T-cell (primary cell): ENCODE measurements at places on chromosomes 13 and 19.

DNA sequence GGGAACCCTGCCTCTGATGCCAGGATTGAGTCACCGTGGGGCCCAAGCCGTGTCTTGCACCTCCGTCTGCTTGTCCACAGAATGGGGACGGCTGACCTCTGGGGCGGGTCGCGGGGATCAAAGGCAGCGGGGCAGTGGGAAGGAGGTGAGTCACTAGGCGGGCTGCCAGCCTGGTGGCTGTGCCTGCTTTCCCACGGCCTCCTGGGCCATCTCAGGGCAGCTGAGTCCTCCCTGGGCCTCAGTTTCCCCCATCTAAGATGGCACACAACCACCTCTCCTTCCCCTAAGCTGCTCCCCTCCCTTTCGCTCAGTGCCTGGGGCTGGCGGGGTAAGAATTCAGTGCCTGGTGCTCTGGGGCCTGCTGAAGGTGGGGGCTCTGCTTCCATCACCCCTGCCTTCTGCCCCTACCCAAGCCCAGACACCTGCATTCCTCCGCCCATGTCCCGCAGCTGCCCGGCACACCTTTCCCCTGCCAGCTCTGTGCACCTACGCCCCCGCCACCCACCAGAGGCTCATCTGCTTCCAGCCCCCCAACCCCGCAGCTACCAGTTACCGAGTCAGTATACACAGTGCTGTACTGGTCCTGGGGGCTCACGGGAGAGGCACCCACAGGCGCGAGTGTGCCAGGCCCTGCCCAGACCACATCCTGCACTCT, 3.5 kb downstream of the MKNK2 start:
- DNase-seq: no peak

- DNase-seq: no peak
Measured at GRCh38 chr13:99366075-99366987, 59.1 kb upstream of the GPR183 start.

- DNase-seq: no peak
Measured at GRCh38 chr13:113771709-113772331, 12.8 kb downstream of the TMEM255B start.

DNA sequence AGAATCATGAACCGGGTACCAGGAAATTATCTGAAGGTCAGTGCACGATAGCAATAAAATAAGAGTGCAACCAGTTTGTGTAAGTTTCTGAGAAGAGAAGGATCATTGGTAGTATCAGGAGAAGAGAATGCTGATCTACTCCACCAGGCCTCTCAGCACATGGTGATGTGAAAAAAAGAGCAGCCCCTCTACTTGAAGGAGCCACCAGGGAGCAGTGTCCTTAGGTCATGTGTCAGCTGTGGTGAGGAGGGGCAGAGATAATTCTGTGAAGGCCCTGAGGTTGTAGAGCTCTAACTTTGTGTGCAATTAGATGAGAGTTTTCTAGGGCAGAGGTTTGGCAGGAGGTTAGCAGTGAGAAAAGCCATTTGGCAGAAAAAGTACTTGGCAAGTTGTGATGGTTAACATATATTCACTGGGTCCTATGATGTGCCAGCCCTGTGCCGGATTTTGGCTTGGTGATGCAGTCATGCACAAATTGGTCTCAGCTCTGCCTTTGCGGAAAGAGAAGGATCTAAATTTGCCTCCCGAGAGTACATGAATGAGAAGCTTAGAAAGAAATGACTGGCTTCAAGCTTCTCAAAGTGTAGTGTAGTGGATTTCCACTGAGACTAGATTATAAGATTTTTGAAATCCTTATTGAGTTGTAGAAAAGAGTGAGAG, 19.2 kb upstream of the ZC3H13 start:
- no peak for DNase-seq

DNA sequence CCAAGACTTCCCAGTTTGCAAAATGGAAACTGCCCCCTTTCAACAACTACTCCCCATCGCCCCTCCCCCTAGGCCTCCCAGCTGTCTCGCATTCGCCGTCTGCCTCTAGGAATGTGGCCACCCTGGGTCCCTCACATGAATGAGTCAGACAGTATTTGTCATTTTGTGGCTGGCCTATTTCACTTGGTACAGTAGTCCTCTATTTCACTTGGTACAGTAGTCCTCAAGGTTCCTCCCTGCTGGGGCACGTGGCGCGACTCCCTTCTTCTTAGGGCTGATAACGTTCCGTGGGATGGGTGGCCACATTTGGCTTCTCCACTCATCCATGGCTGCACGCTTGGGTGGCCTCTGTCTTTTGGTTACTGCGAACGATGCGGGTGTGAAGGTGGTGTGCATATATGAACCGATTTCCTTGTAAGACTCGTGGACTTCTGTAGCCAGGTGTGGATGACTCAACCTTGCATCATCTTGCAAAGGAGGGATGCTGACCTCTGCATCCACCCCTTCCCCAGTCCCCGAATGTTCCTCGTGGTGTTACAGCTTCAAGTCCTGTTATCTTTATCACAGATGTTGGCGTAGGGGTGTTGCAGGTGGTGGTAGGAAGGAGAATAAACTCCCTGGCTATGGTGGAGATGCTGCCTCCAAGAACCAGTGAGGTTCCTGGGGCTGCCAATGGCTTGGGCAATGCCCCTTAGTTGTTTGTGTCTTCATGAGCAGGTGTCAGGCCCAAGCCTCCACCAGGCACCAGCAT, 112.1 kb upstream of the SOX1 start:
- DNase-seq: no peak

GRCh38 chr19:3227054-3227626, 2.7 kb downstream of the CELF5 start:
- DNase-seq: no peak

DNA sequence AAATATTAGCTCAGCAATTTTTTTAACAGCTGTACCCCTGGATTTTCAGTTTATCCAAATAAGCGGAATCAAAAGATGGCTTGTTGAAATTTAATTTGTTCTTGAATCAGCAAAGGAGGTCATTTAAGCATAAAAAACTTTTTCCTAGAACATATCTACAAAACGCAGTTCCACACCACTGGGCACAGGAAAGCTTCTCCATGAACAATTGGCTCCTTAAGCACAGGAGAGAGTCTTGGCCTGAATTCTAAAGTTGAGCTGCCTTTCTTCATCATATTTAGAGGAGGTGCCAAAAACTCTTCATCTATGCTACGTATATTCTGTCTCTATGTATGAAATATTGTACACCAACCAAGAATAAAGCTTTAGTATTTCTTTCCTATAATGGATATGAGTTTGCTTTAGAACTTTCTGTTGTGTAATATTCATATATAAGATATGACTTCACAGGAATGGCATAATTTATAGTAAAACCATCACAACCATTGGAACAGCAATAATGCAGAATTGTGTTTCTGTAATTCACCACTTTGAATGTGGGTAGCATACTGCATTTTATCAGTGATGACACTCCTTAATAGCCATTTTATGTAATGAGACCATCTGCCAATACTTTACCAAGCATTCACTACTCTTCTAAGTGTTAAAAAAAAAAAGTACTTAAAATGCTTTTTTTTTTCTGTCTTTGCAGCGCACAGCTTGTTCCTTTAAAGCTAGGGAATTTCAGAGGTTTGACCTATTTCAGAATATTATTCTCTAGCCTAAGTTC, 263.7 kb downstream of the SLITRK6 start:
- DNase-seq: no peak

DNA sequence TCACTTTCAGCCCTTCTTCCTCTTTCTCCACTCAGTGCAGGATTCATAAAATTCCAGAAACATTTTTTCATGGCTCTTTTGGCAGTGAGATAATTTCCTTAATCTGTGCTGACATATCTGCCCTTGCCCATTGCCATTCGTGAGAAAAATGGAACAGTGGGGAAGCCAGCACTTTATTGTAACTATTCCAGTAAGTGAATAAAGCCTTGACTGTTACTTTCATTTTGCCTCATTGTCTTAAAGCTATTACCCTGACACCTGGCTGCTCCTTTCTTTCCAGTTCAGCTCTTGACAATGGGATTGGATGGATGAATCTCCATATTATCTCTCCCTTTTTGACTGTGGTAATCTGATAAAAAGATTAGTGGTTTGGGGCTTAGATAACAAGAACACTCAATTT, 1068.1 kb upstream of the PCDH20 start:
- DNase-seq: no peak

DNA sequence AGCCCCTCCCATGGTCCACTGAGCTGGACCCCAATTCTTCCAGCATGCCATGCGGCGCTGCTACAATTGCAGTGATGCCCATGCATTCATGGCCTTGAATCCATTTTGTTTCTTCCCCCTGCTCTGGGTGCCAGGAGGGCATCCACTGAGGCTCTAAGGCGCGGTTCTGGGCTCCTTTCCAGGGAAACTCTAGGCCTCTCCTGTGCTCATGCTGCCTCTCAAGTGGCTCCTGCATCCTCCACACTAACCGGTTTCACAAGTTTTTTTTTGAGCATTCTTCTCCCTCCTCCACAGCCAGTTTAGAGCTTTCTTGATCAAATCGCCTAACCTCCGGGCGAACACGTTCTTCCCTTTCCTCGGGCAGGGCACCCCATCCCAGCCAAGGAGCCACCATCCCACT, 69.1 kb upstream of the FLT1 start:
- no peak for DNase-seq

DNA sequence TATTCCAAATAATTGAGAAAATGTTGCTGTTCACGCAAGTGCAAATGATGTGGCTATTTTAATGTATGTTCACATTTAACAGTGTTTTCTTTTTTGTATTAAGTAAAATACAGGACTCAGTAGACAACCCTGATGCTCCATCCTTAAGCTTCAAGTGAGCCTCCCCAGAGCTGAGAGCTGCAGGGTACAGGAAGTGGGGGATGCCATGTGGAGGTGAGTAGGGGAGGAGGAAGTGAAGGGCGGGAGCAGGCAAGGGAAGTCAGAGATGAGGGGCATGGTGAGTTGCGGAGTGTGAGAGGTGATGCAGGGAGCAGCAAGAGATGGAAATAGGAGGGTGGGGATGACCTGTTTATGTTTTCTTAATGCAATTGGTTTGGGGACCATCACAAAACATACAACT, 711.0 kb downstream of the UQCRFS1 start:
- DNase-seq: no peak

DNA sequence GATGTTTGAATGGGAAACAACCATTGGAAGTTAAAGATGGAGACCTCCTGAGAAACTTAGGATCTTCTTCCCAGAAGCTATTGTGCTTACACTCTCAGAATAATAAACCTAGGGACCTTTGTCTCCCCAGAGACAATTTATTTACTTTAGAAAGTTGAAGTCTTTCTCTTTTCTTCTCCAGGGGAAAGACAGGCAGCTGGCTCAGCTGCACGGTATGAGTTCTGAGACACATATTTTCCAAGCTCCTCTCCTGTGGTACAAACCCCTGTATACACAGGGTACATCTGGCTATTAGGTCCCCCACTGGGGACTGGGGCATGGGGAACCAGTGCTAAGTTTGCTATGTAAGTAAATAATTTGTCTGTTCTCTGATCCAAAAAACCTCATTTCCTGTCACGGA, 67.5 kb upstream of the POSTN start:
- no peak for DNase-seq

DNA sequence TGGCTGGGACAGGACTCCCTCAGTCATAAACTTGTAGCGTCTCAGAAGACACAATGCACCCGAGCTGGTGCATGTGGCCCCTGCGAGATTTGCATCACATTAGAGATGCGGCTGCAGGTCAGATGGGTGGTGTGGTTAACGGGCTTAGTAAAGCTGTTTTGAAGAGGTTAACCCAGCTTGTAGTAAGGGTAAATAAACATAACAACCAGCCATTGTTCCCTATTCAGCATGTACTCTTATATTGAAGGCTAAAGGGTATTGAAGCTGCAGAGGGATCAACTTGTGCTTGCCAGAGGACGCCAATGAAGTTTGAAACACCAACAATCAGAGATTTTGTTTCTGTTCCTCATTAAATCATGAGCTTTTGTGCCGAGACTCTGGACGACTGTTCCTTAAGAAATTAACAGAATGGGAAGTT, 79.4 kb downstream of the ZIC5 start:
- DNase-seq: no peak
